Activated T-cell treated with anti-CD3 and anti-CD28 coated beads, Interleukin-2, amount 50 U/mL, for 72 hours (primary cell): ENCODE measurements at places on chromosomes 12 and 14. TPM values are rescaled to one million over a fixed set of nuclear protein-coding genes. Genes with fewer than 3 reads are reported as not detected.

GRCh38 chr14:93536945-93537344 is 106.2 kb downstream of the UNC79 start:
- no peak overlapping the region for H3K27ac ChIP-seq
- H3K36me3 ChIP-seq, result no peaks in the 10 kb centered on the region
- no peak overlapping the region for H3K4me3 ChIP-seq
- H3K4me1 ChIP-seq, result no peaks in the 10 kb centered on the region
- no peak for DNase-seq

DNA sequence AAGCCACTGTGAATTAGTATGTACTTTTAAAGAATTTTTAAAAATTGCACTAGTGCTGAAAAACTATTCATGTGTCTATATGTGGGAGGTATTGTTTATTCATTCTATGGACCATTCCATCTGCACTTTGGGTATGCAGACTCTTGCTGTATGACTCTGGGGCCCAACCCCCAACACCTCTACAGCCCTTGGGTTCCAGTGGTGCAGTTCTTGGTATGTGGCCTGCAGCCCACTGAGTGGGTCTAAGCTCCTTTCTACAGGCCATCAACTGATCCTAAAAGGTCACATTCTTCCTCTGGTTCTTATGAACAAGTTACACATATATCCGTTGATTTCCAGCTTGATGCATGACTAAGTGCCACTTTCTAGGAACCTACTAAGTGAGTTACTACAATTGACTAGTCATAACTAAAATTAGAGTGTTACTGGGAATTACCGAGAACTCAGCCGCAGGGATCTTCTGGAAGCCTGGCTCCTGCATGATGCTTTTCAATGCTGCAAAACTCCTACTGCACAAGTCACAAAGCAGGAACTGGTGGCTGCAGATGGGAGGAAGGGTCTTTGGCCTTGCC is 62.4 kb upstream of the MED13L start:
- no peaks in the 10 kb centered on the region for H3K27me3 ChIP-seq
- peaks cover 9% of the 10 kb centered on the region for H3K4me1 ChIP-seq
- peaks cover 2% of the 10 kb centered on the region for H3K36me3 ChIP-seq
- H3K27ac ChIP-seq, result no peak overlapping the region

GRCh38 chr12:104467346-104467837 is 10.6 kb downstream of the CHST11 start:
- no peak for DNase-seq
- peak overlapping the region; percentile 67 for H3K4me3 ChIP-seq
- H3K27me3 ChIP-seq, result no peaks in the 10 kb centered on the region
- peak overlapping the region; percentile 82 for H3K27ac ChIP-seq
- peaks cover 12% of the 10 kb centered on the region for H3K36me3 ChIP-seq
- H3K4me1 ChIP-seq, result peaks cover 81% of the 10 kb centered on the region

- no peak overlapping the region for H3K4me3 ChIP-seq
- H3K27me3 ChIP-seq, result no peaks in the 10 kb centered on the region
- no peak overlapping the region for H3K27ac ChIP-seq
- no peaks in the 10 kb centered on the region for H3K4me1 ChIP-seq
- DNase-seq, result no peak
Measured at GRCh38 chr14:38502239-38502638, 246.3 kb upstream of the CLEC14A start.

- peaks cover 36% of the 10 kb centered on the region for H3K36me3 ChIP-seq
- DNase-seq, result no peak
- H3K4me1 ChIP-seq, result peaks cover 15% of the 10 kb centered on the region
- no peak overlapping the region for H3K4me3 ChIP-seq
- no peak overlapping the region for H3K27ac ChIP-seq
- no peaks in the 10 kb centered on the region for H3K27me3 ChIP-seq
Measured at GRCh38 chr12:110020956-110021355, 21.7 kb downstream of the ANKRD13A start.

GRCh38 chr12:39966721-39967120 is 139.2 kb downstream of the SLC2A13 start:
- no peak for DNase-seq
- no peak overlapping the region for H3K4me3 ChIP-seq
- H3K27ac ChIP-seq, result no peak overlapping the region
- no peaks in the 10 kb centered on the region for H3K4me1 ChIP-seq

DNA sequence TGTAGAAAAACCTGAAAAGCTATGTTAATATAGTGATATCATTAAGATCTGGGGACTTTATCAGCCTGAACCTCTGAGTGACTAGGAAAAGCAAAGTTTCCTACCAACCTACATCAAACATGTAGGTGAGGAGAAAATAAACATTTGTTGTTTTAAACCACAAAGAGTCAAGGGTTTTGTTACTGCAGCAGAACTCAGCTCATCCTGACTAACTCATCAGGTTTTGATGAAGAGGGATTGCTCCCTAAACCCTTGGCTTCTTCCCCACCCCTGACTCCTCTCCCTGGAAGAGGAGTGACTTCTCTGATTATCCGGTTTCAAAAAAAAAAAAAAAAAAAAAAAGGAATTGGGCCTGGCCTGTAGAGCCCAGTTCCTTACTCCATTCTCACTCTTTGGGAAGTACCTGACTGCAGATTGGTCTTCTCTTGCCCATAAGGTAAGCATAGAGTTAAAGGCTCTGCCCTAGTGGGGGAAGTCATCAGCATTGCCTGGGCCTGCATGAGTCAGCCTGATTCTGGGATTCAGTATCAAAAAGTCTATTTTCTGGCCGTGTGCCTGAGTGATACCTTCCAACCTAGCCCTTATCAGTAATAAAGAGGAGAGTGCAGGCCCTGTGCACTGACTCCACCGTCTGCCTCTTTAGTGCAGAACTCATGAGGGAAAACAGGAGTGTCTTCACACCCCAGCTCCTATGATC is 16.9 kb downstream of the BDKRB1 start:
- no peak for DNase-seq
- no peaks in the 10 kb centered on the region for H3K27me3 ChIP-seq
- H3K36me3 ChIP-seq, result peaks cover 3% of the 10 kb centered on the region
- no peak overlapping the region for H3K4me3 ChIP-seq
- no peak overlapping the region for H3K27ac ChIP-seq

DNA sequence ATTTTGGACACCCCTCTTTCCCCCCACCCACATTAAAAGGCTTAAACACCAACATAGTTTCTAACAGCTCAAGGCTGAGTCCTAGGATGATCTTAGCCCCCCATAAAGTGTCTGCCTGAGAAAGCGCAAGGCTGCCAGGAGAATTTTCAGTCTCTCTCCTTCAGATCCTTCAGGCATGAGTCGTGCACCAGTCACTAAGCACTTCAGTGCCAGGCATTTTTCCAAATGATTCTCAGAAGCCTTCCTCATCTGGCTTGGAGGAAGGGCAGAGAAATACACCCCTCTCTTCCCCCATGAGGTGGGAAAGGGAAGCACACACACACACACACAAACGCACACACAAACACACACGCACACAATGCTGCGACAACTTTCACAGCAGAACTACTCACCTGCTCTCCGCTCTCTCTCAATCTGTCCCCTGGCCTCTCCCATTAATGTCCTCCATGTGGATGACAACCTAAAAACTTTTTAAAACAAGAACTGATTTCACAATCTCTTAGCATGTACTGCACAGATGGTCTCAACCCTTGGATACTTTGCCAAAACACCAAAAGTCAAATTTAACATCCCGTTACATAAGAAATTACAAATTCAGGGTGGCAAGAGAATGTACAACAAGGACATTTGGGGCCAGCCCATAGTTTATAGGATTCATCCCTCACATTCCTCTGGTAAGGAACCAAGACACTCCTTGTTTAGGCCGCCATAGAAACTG is 49.8 kb downstream of the CKAP4 start:
- peaks cover 1% of the 10 kb centered on the region for H3K36me3 ChIP-seq
- DNase-seq, result no peak
- H3K27me3 ChIP-seq, result peaks cover 19% of the 10 kb centered on the region

DNA sequence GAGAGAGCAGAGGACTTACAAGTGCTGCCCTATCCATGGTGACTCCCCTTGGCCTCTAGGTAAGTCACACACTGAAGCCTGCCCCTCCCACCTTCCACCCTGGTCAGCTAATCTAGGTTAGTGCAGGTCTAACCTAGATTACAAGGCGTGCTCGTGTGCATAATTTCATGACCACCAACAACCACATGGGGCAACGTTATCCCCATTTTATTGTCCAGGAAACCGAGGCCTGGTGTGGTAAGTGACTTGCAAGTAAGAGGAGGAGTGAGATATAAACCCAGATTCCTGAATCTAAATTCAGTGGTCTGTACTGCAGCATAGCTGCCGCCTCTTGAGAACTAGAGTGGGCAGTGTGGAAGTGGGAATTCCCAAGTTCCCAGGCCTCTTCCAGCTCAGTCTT is 171.1 kb downstream of the DAD1 start:
- H3K4me1 ChIP-seq, result no peaks in the 10 kb centered on the region
- DNase-seq, result no peak
- no peak overlapping the region for H3K27ac ChIP-seq
- no peaks in the 10 kb centered on the region for H3K27me3 ChIP-seq
- no peaks in the 10 kb centered on the region for H3K36me3 ChIP-seq
- H3K4me3 ChIP-seq, result no peak overlapping the region

DNA sequence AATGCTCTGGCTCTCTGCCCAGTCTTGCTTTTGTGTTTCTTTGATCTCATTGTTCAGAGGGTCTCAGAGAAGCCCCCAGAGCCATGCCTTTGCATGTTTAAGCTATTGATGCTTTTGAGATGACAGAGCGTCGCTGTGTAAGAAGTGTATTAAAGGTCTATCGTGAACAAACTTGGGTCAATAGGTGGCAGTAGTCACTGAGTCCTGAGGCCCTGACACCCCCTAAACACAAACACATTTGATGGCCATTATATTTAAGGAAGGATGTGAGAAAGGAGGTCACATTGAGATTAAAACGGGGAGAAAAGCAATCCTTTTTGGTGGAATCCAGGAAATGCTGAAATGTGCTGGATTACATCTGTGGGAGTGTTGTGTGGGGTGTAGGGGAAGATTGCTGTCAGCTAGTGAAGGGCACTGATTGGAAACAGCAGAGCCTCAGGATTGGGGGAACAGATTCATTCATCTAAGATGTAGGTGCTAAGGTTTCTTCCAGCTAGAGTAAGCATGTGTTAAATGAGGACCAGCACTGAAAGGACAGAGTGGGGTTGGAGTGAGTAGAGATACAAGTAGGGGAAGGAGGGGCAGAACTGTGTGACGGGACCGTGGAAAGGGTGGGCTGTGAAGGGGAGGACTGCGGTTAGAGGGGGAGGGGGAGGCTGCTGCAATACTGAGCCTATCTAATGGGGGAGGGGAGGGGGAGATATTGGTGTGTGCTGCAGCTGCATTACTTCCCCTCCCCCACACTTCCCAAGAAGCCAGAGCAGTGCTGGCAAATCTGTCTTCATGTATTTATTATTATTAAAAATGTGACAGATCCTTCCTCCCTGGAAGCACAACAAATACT is 12.7 kb downstream of the NGDN start:
- H3K4me3 ChIP-seq, result no peak overlapping the region
- no peak for DNase-seq
- no peaks in the 10 kb centered on the region for H3K27me3 ChIP-seq
- no peak overlapping the region for H3K27ac ChIP-seq
- no peaks in the 10 kb centered on the region for H3K4me1 ChIP-seq

- peaks cover 80% of the 10 kb centered on the region for H3K27me3 ChIP-seq
- no peak for DNase-seq
- no peaks in the 10 kb centered on the region for H3K36me3 ChIP-seq
- no peak within 1 kb of the TSS for H3K27ac ChIP-seq
Measured at GRCh38 chr14:85529803-85530574, at the start of gene FLRT2. TSS of gene FLRT2 (plus strand) at chr14:85530144. CDS start at chr14:85621515, 91,371 bp downstream.

GRCh38 chr14:103871596-103872480 is 24.5 kb upstream of the PPP1R13B start:
- peaks cover 16% of the 10 kb centered on the region for H3K4me1 ChIP-seq
- H3K27ac ChIP-seq, result peak overlapping the region; percentile 88
- no peaks in the 10 kb centered on the region for H3K36me3 ChIP-seq
- no peaks in the 10 kb centered on the region for H3K27me3 ChIP-seq
- peak; percentile 90 for DNase-seq

GRCh38 chr12:4147031-4147481 is 126.5 kb upstream of the CCND2 start:
- no peak for DNase-seq
- peak overlapping the region; percentile 66 for H3K4me3 ChIP-seq
- H3K27me3 ChIP-seq, result no peaks in the 10 kb centered on the region
- H3K36me3 ChIP-seq, result peaks cover 6% of the 10 kb centered on the region

DNA sequence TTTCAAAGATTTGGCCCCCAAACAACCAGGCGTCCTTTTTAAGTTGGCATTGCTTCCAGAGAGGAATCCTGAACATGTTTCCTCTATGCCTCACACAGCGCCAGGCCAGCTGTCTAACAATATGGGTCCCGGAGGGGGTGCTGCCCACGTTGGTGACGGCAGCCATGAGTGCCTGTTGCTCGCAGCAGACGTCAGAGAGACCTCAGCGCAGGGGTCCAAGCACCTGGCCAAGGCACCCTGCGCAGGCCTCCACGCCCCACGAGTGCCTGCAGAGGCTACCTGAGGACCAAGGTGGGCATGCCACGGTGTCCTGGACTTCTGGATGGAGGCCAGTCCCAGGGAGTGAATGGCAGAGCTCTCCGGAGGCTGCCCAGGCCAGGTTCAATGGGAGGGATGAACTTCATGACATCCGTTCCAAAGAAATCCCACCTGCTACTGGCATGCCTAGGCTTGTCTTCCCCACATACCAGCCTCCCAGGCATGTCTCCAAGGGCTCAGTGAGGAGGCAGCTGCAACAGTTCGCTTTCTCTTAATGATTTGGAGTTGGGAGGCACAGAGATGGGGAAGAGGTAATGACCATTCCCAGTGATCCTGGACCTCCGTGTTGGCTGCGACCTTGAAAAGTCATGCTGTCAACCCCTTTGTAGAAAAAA is 11.6 kb upstream of the FOXN3 start:
- H3K36me3 ChIP-seq, result peaks cover 2% of the 10 kb centered on the region
- peak overlapping the region; percentile 96 for H3K4me3 ChIP-seq
- no peak for DNase-seq
- H3K4me1 ChIP-seq, result peaks cover 94% of the 10 kb centered on the region

DNA sequence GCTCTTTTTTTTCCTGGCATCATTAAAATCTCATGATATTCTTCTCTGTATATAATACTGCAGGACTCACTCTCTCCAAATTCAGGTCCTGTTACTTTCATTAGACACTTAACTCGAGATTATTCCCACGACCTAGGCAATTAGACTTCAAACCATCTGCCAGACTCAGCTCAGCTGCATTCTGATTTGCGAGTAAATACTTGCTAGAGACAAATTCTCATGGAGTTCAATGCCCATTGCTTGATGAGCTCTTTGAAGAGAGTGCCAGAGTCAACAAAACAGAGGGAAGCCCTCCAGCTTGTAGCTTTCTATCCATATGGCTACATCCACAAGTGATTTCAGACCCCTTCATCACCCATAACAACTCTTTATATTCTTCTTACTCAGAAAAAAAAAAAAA is 88.3 kb downstream of the GTF2A1 start:
- H3K27me3 ChIP-seq, result no peaks in the 10 kb centered on the region
- no peak overlapping the region for H3K27ac ChIP-seq

The GPRC5D gene
- not detected for total RNA-seq

The PRKD1 gene
- total RNA-seq, result not detected
